DMS 273 treated with DMSO at 0.1 percent for 48 hours (cell line): ENCODE measurements at places on chromosomes 12 and 14.

DNA sequence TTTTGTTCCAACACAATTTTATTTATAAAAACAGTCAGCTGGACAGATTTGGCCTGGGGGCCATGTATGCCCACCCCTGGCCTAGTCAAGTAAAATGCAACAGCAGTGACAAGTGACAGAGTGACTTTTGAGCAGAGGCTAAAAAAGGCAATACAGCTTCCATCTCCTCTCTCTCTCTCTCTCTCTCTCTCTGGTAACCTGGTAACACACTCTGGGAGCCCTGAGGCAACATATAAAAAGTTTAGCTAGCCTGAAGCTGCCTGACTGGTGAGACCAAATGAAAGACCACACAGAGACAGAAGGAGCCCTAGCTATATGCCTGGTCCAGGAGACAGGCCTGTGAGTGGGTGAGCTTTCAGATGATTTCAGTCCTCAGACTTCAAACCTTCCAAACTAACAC is 105.4 kb downstream of the DENND5B start:
- DNase-seq, result no peak

- DNase-seq, result no peak
Measured at GRCh38 chr14:23365732-23366425, 907 bp upstream of the EFS start.

DNA sequence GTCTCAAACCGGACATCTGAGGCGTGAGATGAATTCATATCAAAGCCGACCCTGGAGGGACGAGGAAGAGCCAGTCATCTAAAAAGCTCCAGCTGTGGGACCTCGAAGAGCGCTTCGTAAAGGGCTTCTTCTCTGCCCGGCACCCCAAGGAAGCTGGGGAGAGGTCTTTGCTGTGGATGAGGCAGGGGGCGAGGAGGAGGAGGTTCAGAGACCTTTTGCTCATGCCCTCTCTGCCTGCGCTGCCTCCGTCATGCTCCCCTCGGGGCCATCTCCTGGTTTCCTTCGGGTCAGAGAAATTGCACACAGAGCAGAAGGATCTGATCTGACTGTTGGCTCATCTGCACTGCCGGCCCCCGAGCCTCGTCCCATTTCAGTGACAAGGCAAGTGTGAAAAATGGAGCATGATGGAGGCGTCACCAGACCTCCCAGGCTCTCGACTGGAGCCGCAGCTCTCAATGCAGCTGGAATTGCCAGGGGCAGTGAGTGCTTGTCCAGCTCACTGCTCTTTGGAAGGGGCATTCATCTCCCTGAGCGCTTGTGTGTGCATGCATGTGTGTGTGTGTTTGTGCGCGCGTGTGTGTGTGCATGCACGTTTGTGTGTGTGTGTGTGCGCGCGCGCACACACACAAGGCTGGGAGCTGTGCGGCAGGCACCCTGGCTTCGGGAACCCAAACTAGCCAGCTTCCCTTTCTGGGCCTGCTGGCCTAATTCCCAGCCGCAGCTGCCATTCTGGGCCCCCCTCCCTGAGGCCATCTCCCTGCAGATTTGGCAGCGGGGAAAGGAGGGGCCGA is 9.2 kb downstream of the CABP1 start:
- DNase-seq, result no peak

DNA sequence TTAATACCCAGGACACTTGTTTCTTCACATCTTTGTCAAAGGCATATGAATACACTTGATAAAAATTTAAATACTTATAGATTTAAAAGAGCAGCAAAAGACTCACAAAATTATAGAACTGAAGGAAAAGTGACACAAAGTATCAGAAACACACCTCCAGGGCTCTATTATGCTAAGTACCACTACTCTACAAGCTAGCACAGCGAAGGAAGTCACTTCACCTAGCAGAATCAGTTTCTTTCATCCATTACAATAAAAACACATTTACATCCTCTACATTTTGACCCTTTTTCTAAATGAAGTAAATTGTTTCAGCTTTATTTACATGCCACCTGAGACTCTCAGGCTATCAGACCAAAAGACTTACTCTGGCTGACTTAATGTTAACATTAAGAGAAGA is 26.6 kb upstream of the PTPRB start:
- DNase-seq, result no peak

GRCh38 chr12:121934309-121934664 is 15.9 kb downstream of the CFAP251 start:
- no peak for DNase-seq
